ENCODE measurements at places on chromosomes 16 and 17.
A peak's percentile ranks its signal among the peaks of the same experiment; 100 is the strongest.

DNA sequence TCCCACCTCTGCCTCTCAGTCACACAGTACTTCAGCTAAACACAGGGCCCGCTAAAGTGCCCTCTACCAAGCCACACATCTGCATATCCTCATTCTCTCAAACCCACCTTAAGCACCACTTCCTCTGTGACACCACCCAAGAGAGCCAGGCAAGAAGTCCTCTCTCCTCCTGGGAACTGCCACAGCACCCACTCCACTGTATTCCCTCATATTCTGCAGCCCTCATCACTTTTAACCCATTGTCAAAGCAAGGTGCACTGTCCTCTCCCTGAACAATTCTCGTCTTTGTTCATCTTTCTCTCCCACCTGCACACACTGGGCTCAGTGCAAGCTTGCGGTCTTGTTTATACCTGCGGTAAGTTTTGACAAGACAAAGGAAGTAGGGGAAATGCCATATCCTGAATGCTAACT lies 13.6 kb downstream of the CHD9 start:
- DNase-seq = no peak

GRCh38 chr16:87464691-87465300 lies 28.0 kb downstream of the ZCCHC14 start:
- DNase-seq = no peak

GRCh38 chr16:89358030-89359005 lies 132.0 kb downstream of the ANKRD11 start:
- DNase-seq = no peak

GRCh38 chr17:27513849-27514248 lies 57.6 kb downstream of the KSR1 start:
- no peak for DNase-seq

DNA sequence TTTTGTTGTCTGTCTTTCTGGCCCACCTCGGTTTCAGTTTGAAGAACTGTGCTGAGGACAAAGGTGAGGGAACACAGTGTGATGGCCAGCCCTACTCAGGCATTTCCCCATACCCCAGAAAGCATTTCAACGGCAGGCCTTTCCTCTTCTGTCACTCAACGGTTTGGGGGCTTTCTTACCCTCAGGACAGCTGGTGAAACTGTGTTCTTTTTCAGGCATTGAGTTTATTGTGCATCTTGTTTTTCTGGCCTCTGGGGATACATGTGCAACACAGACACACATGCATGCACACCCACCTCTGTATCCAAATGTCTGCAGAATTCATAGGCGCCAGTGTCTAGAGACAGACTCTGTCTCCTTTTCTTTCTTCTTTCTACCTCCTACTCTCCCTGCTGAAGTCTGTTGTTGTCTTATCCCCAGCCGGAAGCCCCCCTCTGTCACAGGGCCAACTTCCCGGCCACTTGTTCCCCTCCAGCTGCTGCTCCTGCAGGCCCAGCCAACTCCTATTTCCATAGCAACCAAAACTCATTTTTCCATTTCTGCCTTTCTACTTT lies 17.0 kb downstream of the CHD9 start:
- no peak for DNase-seq

GRCh38 chr17:72171703-72172667 lies 51.2 kb downstream of the SOX9 start:
- no peak for DNase-seq

DNA sequence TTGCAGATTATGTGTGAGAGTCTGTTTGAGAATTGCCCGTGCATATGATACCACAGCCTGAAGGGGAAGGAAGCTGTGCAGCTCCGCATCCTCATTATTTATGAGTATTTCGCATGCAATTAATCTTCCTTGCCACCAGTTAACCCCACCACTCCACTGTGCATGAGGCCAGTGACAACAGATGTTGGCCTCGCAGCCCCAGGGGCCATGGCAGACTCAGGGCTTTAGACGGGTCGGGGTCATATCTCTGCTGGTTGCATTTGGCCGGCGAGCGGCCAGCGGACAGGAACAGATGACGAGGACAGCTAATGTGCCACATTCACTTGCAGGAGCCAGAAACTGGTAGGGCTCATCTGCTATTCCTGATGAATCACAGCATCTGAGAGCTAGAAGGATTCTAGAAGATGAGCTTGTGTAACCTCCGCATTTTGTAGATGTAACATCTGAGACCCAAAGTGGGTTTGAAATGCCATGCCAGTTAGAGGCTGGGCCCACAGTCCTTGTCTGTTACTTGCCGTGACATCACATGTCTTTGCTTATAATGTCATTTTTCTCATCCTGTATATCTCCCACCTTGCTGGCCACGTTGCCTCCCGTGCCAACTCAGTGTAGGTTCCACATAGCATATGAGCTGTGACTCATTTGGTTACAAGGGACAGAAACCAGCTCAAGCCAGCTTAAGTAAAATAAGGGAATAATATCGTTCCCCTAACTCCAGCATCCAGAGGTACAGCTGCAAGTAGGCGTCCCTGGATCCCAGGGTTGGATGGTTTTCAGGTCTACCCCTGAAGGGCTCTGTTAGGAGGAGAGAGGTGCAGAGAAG lies 137.2 kb downstream of the SNX29 start:
- DNase-seq = no peak

DNA sequence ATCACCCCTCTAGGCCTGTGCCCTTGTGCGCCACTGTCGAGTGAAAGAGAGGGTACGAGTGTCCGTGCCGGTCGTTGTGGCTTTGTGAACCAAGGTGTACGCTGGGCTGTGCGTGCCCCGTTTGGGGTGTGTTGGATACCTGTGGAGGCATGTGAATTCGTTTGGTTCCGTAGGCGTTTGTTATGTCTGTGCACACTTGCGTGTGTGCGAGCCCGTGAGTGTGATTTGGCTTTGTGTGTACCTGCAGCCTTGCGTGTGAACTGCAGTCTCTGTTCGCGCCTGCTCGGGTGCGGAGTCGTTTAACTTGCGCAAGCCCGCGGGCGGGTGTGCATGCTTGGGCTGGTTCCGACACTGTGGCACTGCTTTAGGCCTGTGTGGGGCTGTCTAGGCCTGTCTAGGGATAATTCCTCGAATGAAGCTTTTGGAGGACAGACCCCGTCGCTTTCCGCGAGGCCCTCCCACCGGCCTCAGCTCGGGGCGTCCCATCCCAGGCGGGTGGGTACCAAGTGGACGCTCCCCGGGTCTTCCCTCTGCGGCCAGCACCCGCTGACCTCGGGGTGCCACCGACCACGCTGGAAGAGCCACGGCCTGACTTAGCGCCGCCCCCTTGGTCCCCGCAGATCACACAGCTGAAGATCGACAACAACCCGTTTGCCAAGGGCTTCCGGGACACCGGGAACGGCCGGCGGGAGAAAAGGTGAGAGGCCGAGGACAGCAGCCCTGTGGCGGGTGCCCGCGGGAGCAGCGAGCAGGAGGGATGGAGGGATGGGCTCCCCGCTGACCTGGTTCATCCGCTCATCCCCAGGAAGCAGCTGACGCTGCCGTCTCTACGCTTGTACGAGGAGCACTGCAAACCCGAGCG lies 4.4 kb downstream of the TBX2 start:
- no peak for DNase-seq

- DNase-seq = no peak
Measured at GRCh38 chr17:33523577-33523981, 230.5 kb upstream of the ASIC2 start.

- no peak for DNase-seq
Measured at GRCh38 chr17:17719966-17720543, 38.8 kb downstream of the RAI1 start.

DNA sequence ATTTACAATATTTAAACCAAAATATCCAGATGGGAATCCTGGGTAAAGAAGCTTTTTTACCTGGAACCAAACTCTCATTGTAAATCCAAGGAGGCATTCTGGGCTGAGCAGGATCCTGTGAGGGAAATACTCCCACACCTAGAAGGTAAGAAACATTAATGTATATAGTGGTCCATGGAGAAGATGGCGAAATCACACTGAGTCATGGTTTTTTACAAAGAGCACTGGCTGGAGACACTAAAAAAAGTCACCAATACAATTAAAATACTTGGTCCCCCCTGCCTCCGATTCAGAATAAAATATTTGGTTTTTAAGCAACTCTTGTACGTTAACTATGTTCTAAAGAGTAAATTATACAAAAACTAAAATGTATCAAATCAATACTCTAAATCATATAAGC lies 32.9 kb downstream of the SYNRG start:
- no peak for DNase-seq

GRCh38 chr16:55297062-55297909 lies 26.7 kb upstream of the IRX6 start:
- DNase-seq = no peak

DNA sequence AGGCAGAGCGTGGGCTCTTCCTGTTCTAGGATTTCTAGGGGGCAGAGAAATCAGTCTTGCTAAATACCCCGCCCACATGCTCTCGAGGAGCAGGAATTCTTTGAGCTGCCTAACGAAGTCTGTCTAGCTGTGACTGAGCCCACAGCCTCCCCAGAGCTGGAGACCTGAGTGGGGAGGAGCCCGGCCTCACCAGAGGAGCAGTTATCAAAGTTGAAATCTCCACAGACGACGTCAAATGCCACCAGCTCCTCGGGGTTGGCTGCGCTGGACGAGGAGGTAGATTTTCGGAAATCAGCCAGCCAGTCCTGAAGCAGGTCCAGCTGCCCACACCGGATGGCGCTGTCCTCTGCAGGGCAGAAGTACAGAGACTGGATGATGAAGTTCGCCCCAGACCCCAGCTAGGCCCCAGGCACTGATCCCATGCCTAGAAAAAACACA lies 53.8 kb downstream of the PRMT7 start:
- DNase-seq = no peak

- DNase-seq = no peak
Measured at GRCh38 chr17:42913981-42914617, 13.5 kb downstream of the G6PC1 start.

DNA sequence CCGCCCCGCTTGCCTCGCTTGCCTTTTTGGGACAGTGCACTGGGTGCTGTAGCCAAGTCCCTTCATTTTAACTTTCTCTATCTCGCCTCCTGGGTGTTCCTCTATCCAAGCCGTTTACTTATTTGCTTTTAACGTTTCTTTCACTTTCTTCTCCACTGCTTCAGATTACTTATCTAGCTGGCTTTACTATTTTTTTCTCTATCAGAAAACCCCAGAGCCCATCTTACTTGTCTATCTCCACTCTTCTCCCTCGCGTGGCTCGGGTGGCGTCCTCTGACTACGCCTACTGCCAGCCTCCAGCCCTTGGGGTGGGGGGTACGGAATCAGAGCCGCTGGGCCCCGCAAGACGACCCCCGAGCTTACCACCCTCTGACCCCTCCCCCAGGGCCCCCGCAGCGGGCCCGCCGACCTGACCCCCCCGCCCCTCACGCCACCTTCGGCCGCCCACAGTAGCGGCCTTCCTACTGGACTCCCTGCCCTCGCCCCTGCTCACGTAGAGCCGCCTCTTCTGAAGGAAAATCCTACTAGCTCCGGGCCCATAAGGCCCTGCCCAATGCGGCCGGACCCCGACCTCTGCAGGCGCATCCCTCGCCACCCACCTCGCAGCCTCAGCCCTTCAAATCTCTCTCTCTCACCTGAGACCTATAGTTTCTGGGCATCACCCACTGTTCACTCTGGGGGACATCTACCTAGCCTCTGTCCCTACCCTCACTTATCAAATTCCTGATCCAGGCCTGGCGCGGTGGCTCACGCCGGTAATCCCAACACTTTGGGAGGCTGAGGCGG lies 1.0 kb upstream of the SLC12A4 start:
- no peak for DNase-seq

DNA sequence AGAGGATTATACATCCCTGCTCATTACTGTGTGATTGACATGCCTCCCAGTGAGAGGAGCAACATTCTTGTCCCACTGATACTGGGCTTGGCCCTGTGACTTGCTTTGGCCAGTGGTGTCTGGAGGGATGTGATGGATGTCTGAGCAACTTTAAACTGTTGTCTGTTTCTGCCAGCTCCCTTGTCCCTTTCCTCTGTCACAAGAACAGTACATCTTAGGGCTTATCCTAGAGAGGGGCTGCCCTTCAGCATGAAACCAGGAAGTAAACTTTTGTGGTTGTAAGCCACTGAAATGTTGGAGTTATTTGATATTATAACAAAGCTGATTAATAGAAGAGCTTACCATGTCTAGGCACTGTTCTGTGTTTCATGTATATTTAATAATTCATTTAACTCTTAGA lies 82.9 kb upstream of the GPRC5B start:
- no peak for DNase-seq

DNA sequence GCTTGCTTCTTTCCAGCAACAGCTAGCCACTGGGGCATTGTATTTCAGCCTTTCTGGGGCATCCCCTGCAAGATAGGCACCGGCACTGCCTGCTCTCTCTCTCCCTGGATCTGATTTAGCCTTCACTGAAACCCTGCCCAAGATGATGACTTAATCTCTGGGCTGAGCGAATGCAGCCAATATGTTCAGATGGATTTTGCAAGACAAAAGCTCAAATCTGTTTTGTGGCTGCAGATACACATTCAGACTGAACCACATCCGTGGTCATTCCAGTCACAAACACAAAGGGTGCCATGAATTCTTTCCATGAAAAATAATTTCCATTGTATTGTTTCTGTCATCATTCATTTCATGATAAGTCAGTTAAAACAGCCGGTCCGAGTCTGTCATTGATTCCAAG lies 24.2 kb downstream of the SOST start:
- no peak for DNase-seq

GRCh38 chr16:12699161-12699560 lies 104.5 kb downstream of the CPPED1 start:
- no peak for DNase-seq

- no peak for DNase-seq
Measured at GRCh38 chr17:29722411-29723198, 99.9 kb upstream of the CORO6 start.

- DNase-seq = peak; percentile 64
Measured at GRCh38 chr16:67936124-67936879, at the start of gene PSMB10. TSS of gene PSMB10 (minus strand) at chr16:67936850. CDS start at chr16:67936749, 101 bp downstream.

GRCh38 chr16:72947379-72948237 lies 100.3 kb downstream of the ZFHX3 start:
- DNase-seq = no peak

GRCh38 chr16:28913946-28914724 lies 10.9 kb downstream of the RABEP2 start:
- DNase-seq = no peak

- no peak for DNase-seq
Measured at GRCh38 chr17:62705778-62706597, 78.5 kb downstream of the MRC2 start.

DNA sequence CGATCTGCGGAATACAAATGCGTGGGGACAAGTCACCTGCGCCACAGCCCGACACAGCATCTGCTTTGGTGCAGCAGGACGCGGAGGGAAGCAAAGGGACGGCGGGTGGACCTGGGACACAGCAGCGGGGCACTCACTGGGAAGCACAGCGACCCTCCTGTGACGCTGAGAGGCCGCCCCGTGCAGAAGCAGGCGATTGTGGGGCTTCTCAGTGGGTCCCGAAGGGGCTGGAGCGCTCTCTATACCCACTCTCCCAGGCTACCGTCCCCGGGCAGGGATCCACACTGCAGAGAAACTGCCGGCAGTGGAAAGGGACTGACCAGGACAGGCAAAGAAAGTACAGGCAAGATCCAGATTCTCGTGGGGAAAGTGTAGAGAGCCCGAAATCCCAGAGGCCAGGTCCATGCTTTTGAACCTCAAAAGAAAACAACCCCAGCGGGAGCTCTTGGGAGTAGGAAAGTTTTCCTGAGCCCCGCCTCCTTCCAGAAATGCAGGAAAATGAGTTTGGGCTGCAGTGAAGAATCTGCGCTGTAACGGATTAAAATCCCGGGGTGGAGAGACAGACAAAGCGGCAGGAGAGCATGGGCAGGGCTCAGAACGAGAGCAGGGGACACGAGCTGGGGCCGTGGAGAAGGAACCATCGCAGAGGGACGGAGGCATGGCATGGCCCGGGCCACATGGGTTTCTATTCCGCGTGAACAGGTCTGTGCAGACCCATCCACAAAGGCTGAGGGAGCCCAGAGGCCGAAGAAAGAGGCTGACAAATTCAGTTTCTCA lies 12.7 kb downstream of the COX4I1 start:
- DNase-seq = no peak

All from activated CD4-positive, CD25-positive, alpha-beta regulatory T cell (primary cell).